ENCODE measurements at places on chromosomes 4 and X.

DNA sequence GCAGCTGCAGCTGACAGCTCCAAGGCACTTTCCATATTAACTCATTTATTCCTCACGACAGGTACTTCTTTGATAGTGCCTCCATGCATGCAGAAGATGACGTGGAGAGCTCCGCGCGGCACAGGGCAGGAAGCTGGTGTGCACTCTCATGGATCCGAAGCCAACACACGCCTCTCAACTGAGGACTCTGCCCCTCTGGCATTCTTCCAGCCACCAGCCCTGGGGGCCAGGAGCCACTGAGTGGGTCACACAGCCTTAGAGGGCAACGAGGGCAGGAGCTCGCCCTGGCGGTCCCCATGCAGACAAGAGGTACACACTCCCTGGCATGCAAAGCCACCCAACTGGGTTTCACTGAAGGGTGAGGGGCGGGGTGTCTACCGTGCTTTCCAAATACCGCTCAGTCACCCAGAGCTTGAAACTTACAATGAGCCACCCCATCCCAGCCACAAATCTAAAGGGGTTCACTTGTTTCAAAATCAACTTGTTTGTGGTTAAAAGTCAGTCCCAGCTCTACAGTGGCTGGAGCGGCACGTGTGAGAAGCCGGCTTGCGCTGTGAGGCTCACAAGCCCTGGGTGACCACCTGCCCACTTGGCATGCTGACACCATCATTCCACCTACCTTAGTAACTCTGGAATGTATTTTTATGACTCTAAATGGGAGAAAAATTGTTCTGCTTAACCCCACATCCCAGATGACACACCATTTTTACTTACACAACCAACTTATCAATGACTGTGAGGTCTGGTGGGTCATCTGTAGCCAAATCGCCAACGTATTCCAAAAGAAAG, 16.2 kb downstream of the NOP14 start:
- DNase-seq = no peak

DNA sequence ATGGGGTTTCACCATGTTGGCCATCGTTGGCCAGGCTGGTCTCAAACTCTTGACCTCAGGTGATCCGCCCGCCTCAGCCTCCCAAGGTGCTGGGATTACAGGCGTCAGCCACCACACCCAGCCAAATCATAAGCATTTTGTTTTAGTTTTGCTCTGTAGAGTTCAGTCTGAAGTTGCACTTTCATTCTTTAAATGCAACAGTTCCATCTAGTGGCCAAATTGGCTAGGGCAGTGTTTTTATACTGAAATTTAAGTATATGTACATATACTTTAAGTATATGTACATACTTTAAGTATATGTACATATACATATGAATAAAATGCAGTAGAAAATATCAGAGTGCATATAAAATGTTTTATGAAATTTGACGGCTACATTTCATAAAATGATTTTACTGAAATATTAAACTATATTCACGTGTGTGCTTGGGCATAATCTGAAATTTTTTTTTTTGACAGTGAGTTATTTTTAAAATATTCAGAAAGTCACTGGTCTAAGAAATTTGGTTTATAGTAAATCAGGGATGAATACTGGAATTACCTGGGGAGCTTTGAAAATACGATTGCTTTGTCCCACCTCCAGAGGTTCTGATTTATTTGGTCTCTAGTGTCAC, 145.5 kb downstream of the NWD2 start:
- DNase-seq = peak; percentile 48

DNA sequence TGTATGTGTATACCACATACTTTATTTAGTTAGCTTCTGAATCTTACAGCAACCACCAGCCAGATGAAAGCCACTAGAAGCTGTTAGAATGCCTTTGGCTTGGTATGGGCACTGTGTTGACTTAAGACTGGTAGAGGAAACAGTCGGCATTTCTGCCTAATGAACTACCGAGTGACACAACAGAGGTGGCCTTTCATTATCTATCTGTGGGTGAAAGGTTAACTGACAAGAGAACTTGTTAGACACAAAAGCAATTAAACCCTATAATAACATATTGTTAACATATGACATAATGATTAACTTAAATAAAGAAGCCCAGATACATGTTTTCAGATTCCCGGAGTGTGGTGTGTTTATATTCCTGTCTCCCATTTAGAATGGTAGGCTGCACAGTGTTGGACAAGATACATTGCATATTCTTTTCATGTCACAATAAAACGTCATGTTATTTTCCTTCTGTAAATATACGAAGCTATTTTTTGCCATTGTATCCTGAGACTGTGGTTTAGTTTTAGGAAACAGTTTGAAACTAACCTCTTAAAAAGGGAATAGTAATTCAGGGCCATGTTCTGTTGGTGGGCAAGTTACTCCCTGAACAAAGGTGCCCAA, 181.5 kb downstream of the SLIT2 start:
- no peak for DNase-seq

DNA sequence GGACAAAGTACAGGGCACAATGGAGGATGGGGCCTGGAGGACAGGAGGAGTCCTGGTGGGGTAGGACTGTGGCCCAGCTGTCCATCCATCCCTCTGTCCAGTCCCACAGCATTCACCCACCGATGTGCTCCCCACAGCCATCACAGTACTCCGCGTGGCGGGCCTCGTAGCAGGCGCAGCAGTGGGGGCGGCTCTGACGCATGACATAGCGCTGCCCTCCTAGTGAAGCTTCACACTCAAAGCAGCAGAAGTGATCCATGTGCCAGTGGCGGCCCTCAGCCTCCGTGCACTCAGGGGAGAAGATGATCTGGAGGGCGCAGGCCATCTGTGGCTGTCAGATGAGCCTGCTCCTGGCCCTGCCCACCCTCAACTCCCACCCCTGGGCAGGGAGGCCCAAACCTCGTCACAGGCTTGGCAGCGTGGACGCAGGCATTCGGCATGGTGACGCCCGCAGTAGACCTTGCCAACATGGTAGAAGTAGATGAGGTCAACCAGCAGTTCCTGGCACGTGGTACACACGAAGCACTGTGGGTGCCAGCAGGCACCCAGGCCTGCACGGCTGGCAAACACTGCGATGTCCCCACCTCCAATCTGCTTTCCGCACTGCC, 6.3 kb downstream of the PLP2 start:
- no peak for DNase-seq

DNA sequence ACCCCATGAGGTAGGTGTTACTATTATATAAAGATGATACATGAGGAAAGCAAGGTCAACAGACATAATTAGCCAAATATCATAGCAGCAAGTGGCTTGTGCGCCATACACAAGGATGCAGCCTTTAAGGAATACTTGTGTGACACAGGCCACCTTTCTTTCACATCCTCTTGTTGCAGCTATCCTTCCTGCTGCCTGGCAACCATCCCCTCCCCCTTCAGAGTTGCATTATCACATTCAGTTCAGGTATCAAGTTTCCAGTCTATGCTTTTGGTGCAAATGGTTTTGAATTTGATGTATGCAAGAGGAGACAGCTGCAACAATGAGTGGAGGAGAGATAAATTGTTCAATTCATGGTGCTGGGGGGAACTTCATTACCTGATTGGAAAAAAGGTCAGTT, 6.4 kb downstream of the ZCCHC18 start:
- DNase-seq = no peak

DNA sequence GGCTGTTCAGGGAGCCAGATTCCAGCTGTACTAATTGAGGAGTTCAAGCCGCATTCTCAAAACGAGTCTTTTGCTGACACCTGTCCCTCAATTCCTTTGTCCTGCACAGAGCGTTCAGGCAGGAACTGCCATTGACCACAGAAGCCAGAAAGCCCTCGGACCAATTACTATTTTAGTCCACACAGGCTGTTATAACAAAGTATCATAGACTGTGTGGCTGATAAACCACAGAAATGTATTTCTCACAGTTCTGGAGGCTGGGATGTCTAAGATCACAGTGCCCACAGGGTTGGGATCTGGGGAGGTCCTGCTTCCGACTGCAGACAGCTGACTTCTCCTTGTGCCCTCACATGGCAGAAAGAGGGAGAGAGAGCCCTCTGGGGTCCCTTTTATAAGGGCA, 119.8 kb upstream of the ATP6AP2 start:
- no peak for DNase-seq

GRCh38 chr4:32485956-32486355, 1765.8 kb downstream of the PCDH7 start:
- no peak for DNase-seq

DNA sequence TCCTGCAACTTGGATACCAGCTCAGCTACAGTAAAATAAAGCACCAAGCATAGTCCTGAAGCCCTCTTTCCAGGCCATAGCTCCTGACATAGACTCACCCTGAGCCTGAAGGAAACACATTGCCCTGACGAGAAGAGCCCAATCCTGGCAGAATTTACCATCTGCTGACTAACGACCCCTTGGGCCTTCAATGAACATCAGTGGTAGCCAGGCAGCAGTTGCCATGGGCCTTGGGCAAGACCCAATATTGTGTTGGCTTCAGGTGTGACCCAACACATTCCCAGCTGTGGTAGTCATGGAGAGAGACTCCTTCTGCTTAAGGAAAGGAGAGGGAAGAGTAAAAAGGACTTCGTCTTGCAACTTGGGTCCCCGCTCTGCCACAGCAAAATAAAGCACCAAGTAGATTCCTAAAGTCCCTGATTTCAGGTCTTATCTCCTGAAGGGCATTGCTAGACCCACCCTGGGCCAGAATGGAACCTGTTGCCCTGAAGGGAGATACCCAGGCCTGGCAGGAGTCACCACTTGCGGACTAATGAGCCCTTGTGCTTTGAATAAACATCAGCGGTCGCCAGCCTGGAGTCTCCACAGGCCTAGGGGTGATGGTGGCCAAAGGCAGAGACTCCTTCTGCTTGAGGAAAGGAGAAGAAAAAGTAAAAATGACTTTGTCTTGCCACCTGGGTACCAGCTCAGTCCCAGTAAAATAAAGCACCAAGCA, 902.6 kb downstream of the C4orf33 start:
- DNase-seq = no peak

- DNase-seq = no peak
Measured at GRCh38 chr4:149047368-149047767, 605.2 kb upstream of the NR3C2 start.

DNA sequence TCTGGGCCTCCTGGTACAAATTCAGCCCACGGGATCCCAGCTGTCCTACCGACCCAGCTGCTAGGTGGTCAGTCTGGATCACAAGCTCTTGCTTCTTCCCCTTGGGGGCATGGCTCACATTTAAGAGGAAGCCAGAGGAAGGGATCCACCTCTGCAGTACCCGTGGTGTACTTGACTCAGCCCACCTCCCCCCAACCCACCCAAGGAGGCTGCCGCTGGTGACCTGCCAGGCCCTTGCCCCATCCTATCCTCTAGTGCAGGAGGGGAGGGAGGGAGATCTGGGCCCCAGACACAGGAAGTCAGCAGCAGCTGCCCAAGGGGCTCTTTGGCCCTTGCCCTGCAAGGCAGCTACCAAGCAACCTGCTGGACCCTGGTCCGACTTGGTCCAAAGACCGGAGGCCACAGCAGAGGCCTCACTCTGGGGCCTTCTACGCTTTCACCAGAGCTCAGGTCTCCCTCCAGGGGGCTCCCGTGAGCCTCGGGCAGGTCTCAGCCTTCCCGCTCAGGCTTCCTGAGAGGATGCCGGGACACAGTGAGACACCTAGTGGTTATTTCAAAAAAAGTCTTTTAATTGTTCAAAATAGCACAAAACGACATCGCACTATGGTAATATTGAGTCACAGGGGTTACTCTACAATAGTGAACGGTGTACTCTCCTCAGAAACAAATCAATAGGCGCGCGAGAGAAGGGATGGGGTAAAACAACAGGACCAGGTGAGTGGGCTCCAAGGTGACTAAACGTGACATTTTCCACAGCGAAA, 2.7 kb upstream of the RENBP start:
- peak; percentile 86 for DNase-seq

- DNase-seq = no peak
Measured at GRCh38 chr4:1049591-1049905, 38.1 kb downstream of the FGFRL1 start.

DNA sequence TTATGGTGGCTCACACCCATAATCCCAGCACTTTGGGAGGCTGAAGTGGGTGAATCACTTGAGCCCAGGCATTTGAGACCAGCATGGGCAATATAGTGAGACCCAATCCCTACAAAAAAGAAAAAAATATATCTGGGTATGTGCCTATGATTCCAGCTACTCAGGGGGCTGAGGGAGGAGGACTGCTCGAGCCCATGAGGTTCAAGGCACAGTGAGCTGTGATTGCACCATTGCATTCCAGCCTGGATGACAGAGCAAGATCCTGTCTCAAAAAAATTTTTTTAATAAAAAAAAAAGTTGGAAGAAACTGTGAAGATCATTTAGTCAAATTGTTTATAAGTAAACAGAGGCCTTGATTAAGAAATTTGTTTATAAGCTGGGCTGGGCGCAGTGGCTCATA, 39.7 kb downstream of the KLHL8 start:
- DNase-seq = no peak

Measured in GM10248 (cell line).